Right ventricle myocardium superior (tissue), 1 donor: ENCODE measurements at places on chromosomes 4 and X. TPM values are rescaled to one million over a fixed set of nuclear protein-coding genes. Genes with fewer than 3 reads are reported as not detected.

DNA sequence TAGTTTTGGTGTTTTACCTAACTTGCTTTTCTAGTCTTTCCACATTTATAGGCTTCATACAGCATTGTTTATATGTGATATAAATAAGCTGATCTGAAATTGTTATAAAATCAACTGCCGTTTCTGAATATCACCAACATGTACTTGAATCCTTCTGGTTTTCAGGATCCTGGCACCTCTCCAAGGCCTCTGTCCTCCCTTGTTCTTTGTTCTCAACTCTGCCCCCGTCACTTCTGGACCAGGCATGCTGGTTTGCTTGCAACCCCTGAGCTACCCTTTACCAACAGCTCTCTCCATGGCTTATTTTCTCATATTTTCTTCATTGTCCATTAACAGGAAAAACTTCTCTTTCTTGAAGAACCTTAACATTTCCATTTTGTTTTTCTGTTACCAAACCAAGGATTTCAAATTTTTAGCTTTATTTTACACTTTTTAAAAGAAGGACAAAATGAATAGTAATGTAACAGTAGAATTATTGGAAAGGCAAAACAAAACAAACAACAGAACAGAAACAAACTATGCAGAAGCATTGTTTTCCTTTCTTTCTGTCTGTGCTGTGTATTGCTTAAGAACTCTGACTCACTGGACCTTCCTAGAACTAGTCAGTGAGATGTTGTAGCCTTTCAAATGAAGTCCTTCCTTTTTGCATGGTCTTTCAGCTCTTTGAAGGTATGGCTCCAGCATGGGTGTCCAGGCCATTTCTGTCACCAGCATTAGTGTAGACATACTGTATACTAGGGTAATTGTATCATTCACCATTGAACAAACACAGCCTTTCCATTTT is 44.8 kb downstream of the BANK1 start:
- DNase-seq, result no peak

- DNase-seq, result no peak
Observed at GRCh38 chr4:82638479-82638878, 76.7 kb upstream of the TMEM150C start.

- no peak for DNase-seq
Observed at GRCh38 chrX:15963858-15964257, 109.2 kb upstream of the AP1S2 start.

- DNase-seq, result no peak
Observed at GRCh38 chr4:39004758-39005157, 27.5 kb downstream of the TMEM156 start.

GRCh38 chr4:78846258-78846657 is 70.1 kb downstream of the BMP2K start:
- DNase-seq, result no peak

DNA sequence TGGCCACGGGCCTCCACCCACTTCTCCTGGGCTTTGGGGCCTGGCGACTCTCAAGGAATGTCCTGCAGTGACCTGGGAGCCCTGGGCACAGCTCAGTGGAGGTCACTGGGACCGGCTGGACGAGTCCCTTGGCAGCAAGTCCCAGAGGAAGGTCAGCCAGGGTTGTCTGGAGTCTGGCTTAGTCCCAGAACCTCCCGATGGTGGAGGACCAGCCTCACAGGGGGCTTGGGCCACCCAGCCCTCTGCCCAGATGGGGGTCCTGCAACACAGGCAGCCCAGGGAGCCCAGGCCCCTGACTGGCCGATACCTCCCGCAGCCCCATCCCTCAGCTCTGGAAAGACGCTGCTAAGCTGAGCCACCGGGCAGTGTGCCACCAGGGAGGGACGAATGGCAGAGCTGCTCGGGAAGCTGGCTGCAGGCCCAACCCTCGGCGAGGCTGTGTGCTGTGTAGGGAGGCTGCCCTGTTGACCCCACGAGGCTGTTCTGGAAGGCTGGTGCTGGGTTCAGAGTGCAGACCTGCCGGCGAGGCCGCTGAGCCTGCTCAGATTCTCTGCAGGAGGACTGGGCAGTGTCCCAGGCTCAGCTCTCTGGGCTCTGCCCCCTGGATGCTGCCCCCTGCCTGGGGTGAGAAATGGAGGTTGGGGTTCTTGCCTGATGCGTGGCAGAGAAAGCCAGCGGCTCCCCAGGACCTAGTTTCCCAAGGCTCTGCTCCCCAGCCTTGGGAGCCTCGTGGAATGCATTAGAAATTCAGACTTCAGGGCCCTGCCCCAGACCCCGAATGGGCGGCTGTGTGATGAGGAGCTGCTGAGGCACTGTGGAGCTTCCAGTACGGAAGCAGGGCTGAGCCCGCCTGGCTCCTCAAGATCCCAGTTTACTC is 61.7 kb downstream of the ADRA2C start:
- peak; percentile 94 for DNase-seq

DNA sequence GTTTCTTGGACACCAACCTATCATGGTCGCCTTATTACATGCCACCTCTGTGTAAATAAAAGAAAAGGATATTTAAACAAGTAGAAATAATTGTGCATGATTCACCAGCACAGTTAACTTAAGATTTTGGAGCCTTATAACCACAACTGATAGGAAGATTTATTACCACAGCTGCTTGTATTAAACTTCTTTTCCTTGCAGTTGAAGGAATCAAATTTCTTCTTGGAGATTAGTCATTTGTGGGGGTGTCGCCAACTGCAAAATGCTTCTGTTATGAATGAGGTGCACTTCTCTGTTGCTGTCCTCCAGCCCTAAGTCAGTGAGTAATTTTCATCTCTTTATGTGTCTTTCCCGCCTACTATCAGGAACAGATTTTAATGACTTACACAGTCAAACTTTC is 73.3 kb downstream of the OR13H1 start:
- DNase-seq, result no peak

DNA sequence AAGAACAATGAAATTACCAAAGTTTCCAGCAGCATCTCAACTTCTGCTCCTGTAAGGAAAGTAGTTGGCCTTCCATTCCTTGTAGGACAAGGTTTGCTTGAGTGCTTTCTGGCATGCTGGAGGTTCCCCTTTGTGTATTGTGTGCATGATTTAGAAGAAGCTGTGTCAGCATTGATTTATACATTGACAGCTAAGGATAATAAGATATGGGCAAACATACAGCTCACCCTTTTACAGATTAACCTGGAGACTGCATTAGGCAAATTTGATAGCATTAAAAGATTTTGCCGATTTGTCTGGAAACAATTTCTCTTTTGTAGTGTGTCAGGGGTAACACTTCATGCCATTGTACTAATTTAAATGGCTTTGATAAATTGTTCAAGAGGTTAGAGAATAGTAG is 221.8 kb upstream of the PACRGL start:
- no peak for DNase-seq

GRCh38 chrX:155334486-155335336 is at the start of gene CLIC2:
Gene CLIC2, minus strand, starts transcription at chrX:155334614. Its CDS starts 187 bp downstream, at chrX:155334427.
- DNase-seq, result peak; percentile 41

- no peak for DNase-seq
Observed at GRCh38 chrX:23062359-23062758, 62.6 kb downstream of the DDX53 start.

- DNase-seq, result no peak
Observed at GRCh38 chrX:41596596-41596995, 92.2 kb upstream of the GPR34 start.

- DNase-seq, result no peak
Observed at GRCh38 chrX:54810532-54810931, 3.0 kb downstream of the MAGED2 start.

GRCh38 chr4:71266090-71266794 is 72.6 kb upstream of the SLC4A4 start:
- peak; percentile 40 for DNase-seq

DNA sequence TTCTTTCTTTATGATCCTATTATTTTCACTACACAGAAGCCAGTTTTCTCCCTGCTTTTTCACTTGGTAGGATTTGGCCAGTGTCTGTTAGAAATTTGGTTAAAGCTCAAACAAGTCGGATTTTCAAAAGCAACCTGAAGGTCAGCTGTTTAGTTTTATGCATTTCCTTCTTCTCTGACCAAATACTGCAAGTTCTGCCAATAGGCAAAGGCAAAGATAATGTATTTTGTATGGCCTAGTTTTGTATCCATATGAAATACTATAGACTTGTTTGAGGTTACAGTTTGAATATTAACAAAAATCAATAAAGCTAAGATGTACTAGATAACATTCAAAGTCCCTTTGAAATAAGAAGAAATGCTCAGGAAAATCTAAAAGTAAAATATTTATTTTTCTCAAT is 439.4 kb downstream of the TRIML1 start:
- no peak for DNase-seq

GRCh38 chrX:120264341-120264740 is 13.7 kb downstream of the ZBTB33 start:
- DNase-seq, result no peak

- DNase-seq, result no peak
Observed at GRCh38 chrX:4320436-4320947, 607.0 kb upstream of the PRKX start.

DNA sequence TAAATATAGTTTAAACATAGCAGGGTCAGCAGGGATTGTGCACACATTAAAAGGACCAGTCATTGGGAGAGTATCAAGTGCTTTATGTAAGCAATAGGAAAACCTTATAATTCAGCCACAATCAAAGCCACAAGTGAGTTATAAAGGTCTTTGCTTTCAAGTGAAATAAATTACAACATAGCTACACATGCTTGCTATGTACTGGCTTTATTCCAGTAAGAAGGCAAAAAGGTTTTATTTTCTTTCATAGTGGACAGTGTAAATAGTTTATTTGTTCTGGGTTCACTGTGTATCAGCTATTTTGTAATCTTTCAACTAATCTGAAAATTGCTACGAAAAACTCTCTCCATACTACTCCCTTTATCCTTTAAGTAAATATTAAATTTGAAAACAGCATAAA is 691.4 kb downstream of the PCDH7 start:
- DNase-seq, result no peak

DNA sequence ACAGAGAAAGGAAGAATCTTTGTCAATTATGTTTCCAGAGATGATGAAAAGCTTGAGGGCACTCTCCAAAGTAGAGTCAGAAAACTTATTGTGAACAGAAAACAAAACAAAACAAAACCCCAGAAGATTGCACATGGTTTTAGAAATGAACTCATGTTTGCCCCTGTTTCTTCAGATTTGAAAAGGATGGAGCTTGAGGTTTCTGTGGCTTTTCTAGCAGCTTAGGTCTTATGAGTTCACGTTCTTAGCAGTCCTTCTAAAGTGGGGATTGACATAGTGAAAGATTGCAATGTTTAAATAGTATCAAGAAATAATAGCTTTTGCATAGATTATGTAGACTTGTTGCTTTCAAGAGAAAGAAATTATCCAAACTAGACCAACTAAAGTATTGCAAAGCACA is 421.8 kb downstream of the GBA3 start:
- DNase-seq, result no peak

GRCh38 chr4:93403571-93403970 is 425.0 kb upstream of the ATOH1 start:
- DNase-seq, result no peak

GRCh38 chr4:66219401-66219800 is 549.1 kb upstream of the EPHA5 start:
- no peak for DNase-seq

GRCh38 chrX:154797006-154797405 is 8.3 kb downstream of the MPP1 start:
- no peak for DNase-seq

GRCh38 chrX:19121898-19122640 is at the start of gene ADGRG2:
Gene ADGRG2, minus strand, starts transcription at chrX:19122468. Its CDS starts 53,634 bp downstream, at chrX:19068834.
- peak; percentile 65 for DNase-seq

- peak; percentile 73 for DNase-seq
Observed at GRCh38 chrX:39730662-39731329, 367.0 kb downstream of the BCOR start.

- no peak for DNase-seq
Observed at GRCh38 chr4:113276464-113277170, 227.2 kb downstream of the ANK2 start.

- no peak for DNase-seq
Observed at GRCh38 chr4:53461244-53461643, 83.8 kb downstream of the FIP1L1 start.

DNA sequence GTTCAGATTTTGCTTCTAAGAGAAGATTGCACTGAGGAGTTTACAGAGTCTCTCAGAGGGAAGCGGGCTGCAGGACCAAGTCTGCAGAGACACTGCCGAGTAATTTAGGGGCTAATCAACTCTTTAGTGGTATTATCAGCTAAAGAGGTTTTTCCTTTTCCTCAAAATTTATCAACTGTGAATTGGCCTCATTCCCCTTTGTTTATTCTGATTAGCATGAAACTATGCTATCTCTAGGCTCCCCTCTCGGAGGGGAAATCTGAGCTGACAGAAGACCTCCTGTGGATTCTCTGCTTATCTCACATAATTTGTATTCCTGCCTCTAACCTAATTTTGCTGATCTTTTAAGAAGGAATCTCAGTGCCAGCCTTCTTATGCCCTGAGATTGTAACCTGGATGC is 201.0 kb downstream of the DCTD start:
- DNase-seq, result no peak

DNA sequence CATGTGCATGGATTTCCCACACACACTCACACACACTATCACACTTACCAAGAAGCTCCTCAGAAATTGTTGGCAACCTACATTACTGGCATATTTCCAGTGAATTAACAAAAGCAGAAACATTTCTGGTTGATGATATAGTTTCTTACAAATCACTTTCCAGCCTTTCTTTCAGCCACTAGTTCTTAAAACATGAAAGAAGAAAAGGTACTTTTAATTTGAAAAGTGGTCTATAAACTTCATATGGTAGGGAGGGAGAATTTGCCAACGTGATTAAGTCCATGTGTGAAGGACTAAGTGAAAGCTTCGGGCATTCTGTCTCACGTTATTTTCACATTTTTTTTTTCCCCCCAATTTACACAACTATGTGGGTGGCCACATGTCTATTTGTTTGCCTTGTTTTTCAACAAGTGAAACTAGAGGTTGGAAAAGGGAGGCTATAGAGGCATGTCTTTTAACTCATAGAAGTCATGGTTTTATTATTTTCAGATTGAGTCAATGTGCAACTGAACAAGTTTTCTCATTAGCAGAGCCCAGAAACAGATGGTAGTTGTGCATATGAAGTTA is 832.1 kb upstream of the INTU start:
- no peak for DNase-seq

- no peak for DNase-seq
Observed at GRCh38 chr4:115113506-115114106, at the start of gene NDST4. Gene NDST4, minus strand, starts transcription at chr4:115113620. Its CDS starts 36,584 bp downstream, at chr4:115077036.

NAP1L2 gene
- total RNA-seq, result 5.4 TPM

VCX2 gene
- not detected for total RNA-seq

GPC4 gene
- 8.9 TPM for total RNA-seq

TBC1D8B gene
- total RNA-seq, result 1.9 TPM

XKRX gene
- total RNA-seq, result not detected

ADAM29 gene
- total RNA-seq, result not detected

AFP gene
- total RNA-seq, result not detected

MTMR8 gene
- 0.51 TPM for total RNA-seq

ARR3 gene
- total RNA-seq, result not detected

TGIF2LX gene
- total RNA-seq, result not detected

ESX1 gene
- total RNA-seq, result not detected

LEF1 gene
- total RNA-seq, result 0.51 TPM

UCP1 gene
- total RNA-seq, result not detected

CSN1S1 gene
- total RNA-seq, result not detected

RNF150 gene
- 53.3 TPM for total RNA-seq

SLC9A7 gene
- total RNA-seq, result 4.4 TPM

GAGE2A gene
- not detected for total RNA-seq

SPANXA1 gene
- not detected for total RNA-seq

CYTL1 gene
- not detected for total RNA-seq

IL2 gene
- not detected for total RNA-seq
